ENCODE measurements at places on chromosomes 12 and 14.

- no peak for DNase-seq
These were observed 54.4 kb downstream of the RASSF9 start for GRCh38 chr12:85781766-85782165.

GRCh38 chr12:19544353-19544752, 105.1 kb downstream of the AEBP2 start:
- no peak for DNase-seq

- peak; percentile 51 for DNase-seq
These were observed 1662.2 kb upstream of the FLRT2 start for GRCh38 chr14:83867566-83868225.

- DNase-seq: peak; percentile 46
These were observed 8.3 kb upstream of the PLEK2 start for GRCh38 chr14:67420102-67420739.

DNA sequence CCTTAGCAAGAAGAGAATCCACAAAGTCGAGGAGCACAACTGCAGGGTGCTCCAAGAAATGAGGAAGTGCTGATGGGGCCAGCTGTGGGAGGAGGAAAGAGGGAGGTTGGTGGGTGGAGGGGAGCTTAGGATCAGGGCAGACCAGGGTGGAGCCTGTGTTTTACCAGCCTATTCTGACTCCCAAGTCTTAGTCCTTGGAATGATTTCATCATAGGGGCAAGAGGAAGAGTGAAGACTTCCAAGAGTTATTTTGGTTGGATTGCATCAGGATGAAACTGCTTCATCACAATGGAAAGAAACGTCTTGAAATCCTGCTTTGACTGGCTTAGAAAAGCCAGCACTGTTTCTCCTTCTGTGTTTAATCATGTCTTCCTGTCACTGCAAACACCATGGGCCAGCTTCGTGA, 194.0 kb downstream of the DPF3 start:
- DNase-seq: peak; percentile 10

GRCh38 chr14:100256339-100256895, 17.5 kb downstream of the YY1 start:
- no peak for DNase-seq

GRCh38 chr12:98679611-98680005, 34.5 kb downstream of the APAF1 start:
- DNase-seq: no peak

- DNase-seq: no peak
These were observed 339.4 kb upstream of the FKBP4 start for GRCh38 chr12:2455410-2455809.

DNA sequence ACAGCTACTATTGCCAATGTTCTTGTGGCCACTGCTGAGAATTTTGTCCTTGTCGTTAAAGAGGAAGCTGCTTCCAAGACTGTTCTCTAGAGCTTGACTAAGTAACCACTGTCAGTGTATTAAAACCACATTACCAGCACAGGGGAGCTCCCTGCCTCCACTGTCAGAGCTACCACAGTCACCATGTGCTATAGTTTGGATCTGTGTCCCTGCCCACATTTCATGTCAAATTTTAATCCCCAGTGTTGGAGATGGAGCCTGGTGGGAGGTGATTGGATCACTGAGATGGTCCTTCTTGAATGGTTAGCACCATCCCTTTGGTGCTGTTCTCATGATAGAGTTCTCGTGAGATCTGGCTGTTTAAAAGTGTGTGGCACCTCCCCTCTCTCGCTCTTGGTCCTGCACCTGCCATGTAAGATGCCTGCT, 23.2 kb upstream of the RAP1B start:
- no peak for DNase-seq

DNA sequence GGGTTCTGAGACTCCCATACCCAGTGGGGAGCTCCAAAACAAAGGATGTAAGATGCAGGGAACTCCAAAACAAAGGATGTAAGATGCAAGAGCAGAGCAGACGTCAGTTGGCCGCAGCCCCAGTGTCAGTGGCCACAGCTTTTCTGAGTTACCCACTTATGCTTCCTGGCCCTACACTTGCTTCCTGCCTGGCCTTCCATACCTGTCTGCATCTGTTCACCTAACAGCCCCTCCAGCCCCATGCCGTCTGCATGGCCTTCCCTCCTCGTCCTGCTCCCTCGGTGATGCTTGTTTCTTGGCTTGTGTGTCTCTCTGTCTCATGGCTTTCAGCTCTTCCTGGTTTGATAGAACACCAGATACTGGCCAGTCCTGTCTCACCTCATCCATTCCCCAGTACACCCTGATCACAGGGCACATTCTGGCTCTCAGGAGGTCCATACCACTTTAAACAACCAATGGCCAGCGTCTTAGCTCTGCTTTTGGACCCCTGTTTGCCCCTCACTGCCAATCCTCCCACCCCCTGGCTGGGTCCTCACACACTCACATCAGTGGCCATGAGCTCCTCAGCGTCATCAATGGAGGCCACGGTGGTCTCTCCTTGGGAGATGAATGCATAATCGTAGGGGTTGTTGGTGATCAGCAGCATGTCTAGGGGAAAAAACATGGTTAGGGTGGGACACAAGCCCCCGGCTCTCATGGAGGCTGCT, 5.3 kb downstream of the MYH7 start:
- no peak for DNase-seq

- DNase-seq: peak; percentile 64
These were observed 14.3 kb upstream of the PTGER2 start for GRCh38 chr14:52299692-52300278.

DNA sequence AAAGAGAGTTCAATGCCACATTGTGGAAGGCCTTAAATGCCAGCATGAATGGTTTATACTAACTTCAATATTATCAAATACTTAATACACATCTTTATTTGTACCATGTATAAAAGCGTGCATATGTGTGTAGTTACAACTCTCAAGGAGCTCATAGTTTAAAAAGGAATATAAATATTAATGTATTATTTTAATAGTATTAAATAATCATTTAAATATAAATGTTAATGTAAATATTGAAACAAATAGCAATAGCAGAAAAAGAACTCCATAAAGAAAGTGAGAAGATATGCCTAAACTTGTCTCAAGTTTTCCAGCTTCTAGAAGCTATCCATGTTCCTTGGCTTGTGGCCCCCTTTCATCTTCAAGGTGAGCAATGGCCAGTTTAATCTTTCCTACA, 182.0 kb downstream of the FOXA1 start:
- DNase-seq: no peak

DNA sequence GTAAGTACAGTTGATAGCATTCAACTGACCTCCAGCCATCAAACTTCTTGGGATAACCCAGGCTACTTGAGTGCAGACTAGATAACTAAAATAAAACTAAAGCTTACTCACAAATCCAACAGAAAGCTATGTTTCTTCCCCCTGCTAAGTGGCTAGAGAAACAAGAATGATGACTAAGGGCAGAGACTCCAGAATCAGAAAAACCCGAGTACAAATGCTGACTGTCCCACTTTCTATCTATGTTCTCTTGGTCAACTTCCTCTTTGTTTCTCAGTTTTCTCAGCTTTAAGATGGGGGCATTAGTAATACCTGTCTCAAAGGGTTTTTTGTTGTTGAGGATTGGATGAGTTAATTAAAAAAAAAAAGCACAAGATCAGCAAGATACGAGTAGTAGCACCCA, 6.1 kb upstream of the NUAK1 start:
- no peak for DNase-seq

All from A673 (cell line).